ENCODE measurements at places on chromosomes 13 and 19.

- DNase-seq = no peak
Observed at GRCh38 chr13:111627596-111627995, 307.2 kb downstream of the TEX29 start.

DNA sequence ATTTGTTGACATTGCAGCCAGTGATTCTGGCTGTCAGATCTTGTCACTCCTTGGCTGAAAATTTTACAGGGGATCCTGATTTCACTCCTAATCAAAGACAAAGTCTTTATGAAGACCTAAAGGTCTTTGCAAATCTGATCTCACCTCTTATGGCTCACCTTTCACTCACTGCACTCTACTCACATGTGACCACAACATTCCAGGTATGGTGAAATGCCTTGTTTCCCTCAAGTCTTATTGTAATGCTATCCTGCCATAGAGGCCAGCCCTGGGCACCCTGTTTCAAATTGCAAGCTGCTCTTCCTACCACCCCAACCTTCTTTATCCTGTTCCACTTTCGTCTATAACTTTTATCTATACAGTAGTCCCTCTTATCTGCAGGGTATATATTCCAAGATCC lies 200.1 kb downstream of the NDFIP2 start:
- DNase-seq = no peak

GRCh38 chr13:22793598-22794134 lies 387.1 kb upstream of the SGCG start:
- no peak for DNase-seq

- no peak for DNase-seq
Observed at GRCh38 chr13:93736909-93737308, 510.3 kb downstream of the GPC6 start.

DNA sequence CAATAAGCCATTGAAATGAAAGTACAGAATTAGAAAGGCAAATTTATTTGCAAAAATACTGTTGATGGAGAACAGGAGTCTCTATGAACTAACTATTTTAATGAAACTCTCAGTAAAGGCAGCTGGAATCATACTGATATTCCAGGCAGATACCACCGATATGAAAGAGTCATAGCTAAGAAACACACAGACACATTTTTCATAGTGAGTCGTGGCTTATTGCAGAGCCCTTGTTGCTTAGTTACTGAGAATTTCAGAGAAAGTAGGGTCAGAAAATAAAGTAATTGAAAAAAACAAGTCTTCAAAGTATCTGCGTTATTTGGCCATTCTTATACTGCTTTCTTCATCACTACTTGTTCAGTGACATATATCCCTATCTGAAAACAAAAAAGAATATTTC lies 1890.9 kb downstream of the PCDH9 start:
- no peak for DNase-seq

DNA sequence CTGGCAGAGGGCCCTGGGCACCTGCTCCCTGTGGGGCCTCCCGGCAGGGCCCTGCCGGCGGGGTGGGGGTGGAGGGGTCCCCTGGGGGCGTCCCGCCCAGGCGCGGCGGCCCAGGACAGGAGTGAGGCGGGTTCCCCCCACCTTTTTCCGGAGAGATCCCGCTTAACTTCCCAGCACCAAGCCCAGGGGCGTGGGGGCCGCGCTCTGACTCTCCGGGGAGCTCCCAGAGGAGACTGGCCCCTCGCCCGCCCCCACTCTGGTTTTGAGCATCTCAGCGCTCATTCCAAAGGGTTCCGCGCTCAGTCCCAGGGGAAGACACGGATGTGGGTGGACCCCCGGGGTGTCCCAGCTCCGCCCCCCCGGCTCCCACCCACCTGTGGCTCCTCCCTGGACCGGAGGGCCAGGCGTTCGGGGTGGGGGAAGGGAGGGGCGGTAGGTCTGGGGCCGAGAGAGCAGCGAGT lies 476 bp downstream of the C2CD4C start:
- no peak for DNase-seq

DNA sequence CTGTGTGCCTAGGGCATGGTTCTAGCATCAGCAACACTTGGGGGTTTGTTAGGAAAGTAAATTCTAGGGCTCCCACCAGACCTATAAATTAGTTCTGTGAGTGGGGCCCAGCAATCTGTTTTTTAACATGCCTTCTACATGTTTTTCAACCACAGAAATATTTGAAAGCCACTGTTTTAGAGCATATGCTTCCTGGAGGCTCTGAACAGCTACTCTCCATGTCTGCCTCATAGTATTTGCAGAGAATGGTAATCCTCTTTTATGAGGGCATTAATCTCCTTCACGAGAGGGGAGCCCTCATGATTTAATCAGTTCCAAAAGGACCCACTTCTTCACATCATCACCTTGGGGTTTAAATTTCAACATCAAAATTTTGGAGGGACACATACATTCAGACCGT lies 6.0 kb downstream of the SPATA13 start:
- no peak for DNase-seq

DNA sequence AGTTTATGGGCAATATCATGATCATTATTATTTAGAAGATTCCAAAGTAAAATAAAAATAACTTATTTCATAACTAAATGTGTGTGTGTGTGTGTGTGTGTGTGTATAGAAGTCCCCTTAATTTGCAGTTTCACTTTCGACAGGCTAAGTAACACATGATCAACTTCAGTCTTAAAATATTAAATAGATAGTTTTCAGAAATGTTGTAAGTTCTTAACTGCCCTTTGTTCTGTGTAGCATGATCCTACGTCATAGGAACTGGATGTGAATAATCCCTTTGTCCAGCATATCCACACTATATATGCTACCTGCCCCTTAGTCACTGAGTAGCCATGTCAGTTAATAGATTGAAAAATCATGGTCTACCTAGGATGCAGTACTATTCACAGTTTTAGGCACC lies 1863.5 kb upstream of the PCDH20 start:
- no peak for DNase-seq

DNA sequence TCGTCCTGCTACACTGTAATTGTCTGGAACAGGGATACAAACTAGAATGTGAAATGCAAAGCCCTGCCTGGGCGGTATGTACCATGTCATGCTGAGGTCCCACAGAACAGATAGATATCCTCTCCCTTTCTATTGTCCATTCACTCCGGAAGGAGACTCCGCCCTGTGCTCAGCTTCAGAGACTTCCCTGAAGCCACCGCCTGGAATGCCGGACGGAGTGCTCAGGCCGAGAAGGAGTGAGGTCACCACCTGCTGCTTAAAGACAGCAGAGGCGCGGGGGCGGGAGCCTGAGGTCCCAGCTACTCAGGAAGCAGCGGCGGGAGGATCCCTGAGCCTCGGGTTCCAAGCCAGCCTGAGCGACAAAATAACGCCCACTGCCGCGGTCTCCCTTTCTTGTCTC lies 890 bp upstream of the ZNF611 start:
- no peak for DNase-seq

DNA sequence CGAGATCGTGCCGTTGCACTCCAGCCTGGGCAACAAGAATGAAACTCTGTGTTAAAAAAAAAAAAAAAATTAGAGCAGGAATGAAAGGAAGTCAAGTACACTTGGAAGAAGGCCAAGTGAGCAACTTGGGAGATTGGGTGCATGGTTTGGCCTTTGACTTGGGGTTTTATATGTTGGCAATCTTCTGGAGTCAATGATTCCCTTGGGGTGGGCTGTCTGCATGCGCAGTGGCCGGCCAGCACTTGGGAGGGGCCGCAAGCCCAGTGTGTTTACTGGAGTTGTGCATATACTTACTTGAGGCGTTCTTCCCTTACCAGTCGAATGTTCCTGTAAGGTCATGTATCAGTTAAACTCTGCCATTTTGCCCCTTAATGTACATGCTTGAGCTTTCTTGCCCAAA lies 103.9 kb downstream of the FAM216B start:
- no peak for DNase-seq

- no peak for DNase-seq
Observed at GRCh38 chr13:100439247-100439970, 149.2 kb downstream of the GGACT start.

DNA sequence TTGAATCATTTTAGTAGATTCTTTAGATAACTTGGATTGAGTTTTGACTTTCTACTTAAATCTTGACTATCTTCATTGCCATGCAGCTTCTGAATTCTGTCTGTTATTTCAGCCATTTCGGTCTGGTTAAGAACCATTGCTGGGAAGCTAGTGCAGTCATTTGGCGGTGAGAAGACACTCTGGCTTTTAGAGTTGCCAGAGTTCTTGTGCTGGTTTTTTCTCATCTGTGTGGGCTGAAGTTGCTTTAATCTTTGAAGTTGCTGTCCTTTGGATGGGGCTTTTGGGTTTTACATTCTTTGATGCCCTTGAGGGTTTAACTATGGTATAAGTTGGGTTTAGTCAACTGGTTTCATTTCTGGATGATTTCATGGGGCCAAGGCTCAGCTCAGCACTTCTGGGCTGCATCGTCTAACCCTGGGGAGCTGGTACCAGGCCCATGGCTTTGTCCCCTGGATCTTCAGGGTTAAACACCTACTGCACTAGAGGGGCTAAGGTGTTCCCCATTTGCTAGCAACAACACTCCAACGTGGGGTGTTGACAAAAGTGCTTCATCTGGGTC lies 10.0 kb upstream of the IGFL2 start:
- DNase-seq = no peak

- DNase-seq = no peak
Observed at GRCh38 chr13:40187324-40187795, 479.1 kb downstream of the FOXO1 start.

GRCh38 chr13:46035066-46035465 lies 17.5 kb downstream of the ZC3H13 start:
- DNase-seq = no peak

GRCh38 chr13:47158593-47158992 lies 261.7 kb upstream of the HTR2A start:
- no peak for DNase-seq

DNA sequence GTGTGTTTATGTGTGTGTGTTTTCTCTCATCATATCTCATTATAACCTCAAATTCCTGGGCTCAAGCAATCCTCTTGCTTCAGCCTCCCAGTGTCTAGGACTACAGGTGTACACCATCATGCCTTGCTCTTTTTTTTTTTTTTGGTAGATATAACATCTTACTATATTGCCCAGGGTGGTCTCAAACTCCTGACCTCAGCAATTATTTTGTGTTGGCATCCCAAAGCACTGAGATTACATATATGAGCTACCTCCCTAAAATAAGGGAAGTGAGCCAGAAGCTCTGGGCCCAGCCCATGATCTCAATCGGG lies 448 bp upstream of the ZNF543 start:
- no peak for DNase-seq

GRCh38 chr19:2239173-2239572 lies 2.5 kb downstream of the SF3A2 start:
- DNase-seq = no peak

DNA sequence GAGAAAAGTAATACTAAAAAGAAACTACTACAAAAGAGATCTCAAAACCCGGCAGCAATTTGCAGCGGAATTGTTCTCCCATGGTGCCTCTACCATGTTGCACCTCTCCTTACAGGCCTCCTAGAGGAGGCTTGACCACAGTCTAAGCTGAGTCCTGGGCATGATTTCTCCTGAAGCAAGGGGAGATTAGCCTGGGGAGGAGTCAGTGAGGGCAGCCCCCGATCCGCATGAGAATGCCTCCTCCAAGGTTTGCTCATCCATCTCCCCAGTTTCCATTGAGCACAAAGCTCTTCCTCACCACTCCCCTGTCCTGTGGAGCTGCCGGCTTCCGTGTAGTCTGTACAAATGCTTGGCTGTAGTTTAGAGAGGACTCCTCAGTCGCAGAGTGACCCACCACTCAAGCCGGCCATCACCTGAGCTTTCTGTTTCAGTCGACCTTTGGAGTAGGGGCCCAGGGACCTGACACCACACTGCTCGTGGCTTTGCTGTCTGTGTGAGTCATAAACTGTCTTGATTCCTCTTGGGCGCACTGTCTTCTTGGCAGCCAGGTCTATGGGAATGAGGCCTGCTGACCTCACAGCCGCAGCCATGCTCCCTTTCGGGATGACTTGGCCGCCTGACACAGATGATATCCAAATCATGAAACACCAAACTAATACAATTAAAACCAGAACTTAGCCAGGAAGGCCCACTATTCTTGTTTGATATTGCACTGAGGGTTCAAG lies 72.3 kb downstream of the C1QTNF9 start:
- DNase-seq = no peak

DNA sequence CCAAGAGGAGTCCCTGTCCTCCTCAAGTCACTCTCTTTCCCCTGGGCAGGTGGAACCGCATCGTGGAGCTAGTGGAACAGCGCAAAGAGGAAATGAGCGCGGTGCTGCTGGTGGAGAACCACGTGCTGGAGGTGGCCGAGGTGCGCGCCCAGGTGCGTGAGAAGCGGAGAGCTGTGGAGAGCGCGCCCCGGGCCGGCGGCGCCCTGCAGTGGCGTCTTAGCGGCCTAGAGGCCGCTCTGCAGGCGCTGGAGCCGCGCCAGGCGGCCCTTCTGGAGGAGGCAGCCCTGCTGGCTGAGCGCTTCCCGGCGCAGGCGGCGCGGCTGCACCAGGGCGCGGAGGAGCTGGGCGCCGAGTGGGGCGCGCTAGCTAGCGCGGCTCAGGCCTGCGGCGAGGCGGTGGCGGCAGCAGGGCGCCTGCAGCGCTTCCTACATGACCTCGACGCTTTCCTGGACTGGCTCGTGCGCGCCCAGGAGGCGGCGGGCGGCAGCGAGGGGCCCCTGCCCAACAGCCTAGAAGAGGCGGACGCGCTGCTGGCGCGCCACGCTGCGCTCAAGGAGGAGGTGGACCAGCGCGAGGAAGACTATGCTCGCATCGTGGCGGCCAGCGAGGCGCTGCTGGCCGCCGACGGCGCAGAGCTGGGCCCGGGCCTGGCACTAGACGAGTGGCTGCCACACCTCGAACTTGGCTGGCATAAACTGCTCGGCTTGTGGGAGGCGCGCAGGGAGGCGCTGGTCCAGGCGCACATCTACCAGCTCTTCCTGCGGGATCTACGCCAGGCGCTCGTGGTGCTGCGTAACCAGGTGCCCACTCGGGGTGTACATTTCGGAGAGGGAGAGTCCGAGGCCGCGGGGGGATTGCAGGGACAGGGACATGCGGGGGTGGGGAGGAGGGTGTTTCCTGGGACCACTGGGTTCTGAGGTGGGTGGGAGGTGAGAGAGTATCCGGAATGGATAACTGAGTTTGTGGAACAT lies 52.8 kb downstream of the SPTBN4 start:
- DNase-seq = no peak

DNA sequence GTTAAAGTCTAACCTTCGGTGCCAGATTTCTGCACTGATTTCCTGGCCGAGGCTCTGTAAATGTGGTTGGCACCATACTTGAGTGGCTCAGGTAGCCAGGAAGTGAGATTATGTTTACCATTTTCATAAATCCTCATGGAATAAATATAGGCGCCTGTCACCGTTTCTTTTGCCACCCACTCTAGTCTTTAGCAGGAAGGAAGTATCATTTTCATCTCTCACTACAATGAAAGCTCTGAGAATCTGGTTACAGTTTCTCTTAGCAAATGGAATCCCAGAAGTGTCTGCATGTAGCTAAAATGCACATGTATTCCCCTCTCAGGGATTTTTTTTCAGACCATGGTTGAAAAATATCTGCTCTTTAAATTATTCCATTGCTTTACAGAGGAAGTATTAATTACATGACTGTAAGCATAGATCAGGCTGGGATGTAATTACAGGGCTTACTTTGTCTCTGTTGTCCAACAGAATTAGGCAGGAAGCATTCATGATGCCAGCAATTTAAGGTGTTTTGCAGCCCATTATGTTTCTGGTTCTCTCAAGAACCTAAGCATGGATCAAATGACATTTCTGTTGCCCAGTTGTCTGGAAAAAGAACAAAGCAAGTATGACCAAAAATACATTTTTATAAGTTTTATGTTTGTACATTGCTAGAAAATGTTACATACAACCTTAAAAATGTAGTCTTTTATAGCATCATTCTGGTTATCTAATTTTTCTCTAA lies 221.7 kb upstream of the SPRY2 start:
- no peak for DNase-seq

All from cerebellar nuclear complex (tissue), 1 donor.